Stimulated activated CD4-positive, alpha-beta T cell treated with anti-CD3 and anti-CD28 coated beads, Interleukin-12 subunit alpha, Interleukin-12 subunit beta, amount 100 ng/mL, for 24 hours (primary cell): ENCODE measurements at places on chromosomes 4 and X.

GRCh38 chrX:70421618-70422017 lies 1.5 kb upstream of the GDPD2 start:
- DNase-seq: no peak

GRCh38 chr4:86924811-86925210 lies 10.0 kb upstream of the AFF1 start:
- no peak for DNase-seq

DNA sequence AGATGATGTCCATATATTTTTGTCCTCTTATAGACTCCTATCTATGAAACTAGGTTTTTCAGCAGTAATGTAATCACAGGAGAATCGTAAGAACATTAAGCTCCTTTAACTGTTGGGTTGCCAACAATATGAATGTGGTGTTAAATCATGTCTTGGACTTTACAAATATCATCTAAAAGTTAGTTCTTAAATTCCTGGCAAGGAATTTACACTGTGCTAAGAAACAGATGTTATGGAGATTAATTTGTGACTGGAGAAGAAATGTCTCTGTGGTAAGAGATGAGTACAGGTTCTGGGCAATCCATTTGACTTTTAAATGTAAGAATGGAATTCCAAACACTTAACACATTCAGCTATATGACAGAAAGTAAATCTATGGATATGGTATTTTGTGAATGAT lies 34.6 kb downstream of the CNKSR2 start:
- DNase-seq: no peak

- DNase-seq: no peak
Observed at GRCh38 chr4:177802162-177802561, 359.9 kb upstream of the AGA start.

- no peak for DNase-seq
Observed at GRCh38 chrX:116272861-116273260, 102.3 kb downstream of the AGTR2 start.

GRCh38 chrX:131083510-131084142 lies 25.5 kb downstream of the ARHGAP36 start:
- no peak for DNase-seq

- DNase-seq: no peak
Observed at GRCh38 chrX:135643916-135644315, 69.5 kb upstream of the CT45A1 start.

GRCh38 chr4:139896091-139896604 lies 230.5 kb downstream of the MGST2 start:
- no peak for DNase-seq

- DNase-seq: no peak
Observed at GRCh38 chr4:80101792-80102116, 28.7 kb upstream of the ANTXR2 start.

DNA sequence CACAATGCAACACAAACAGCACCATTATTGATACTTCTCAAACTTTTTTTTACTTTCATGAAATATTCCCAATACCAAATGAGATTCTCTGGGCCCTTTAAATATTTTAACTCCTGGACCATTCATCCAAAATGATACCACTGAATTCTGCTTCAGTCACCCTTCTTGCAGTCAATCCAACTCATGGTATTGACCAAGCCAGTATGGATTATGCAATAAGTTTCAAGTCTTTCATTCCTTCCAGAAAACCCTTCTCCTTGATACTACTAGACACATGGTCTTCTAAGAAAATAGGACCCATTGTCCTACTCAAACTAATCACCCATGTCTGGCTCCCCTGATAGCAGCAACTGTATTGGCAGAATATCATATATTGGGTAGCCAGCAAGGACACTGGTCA lies 23.0 kb downstream of the ZNF721 start:
- no peak for DNase-seq

DNA sequence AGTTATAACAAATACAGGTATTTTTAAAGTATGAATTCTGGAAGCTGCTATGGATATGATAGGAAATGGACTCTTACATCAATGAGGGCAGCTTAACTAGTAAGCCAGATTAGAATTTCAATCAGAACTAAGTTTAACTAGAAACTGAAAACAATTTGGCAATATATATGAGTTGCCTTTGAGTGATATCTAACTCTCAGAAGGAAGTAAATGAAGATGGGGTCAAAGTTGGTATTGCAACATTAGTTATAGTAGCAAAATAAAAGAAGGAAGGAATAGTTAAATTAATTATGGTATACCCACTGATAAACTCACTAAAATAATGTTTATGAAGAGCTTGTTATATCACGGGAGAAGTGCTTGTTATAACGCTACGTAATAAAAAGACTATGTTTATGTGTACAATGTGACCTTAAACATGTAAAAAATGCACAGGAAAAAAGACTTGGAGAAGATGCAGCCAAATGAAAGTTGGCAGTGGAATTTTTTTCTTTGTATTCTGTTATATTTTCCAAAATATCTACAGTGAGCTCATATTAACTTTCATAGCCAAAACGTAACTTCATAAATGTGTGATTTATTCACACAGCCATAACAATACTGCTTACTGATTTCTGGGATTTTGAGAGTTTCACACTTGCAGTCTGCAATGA lies 34.5 kb downstream of the PHKA2 start:
- no peak for DNase-seq

DNA sequence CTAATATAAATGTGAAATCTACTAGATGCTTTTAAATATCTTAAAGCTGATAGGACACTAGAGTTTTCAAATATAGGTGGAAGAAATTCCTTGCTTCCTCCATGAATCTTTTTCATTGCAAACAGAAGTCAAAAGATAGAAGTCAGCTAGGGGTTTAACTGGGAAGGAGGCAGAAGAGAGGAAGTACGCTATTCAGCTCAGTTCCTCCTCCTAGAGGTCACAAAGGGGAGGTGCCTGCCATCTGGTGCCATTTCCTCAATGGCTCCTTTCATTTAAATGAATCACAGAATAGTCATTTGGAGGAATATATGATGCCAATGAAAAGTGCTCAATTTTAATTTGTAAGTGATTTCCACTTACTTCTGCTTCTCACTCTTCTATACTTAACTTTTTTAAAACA lies 8.5 kb downstream of the COL25A1 start:
- no peak for DNase-seq

GRCh38 chrX:150197388-150197787 lies 165.7 kb upstream of the MAMLD1 start:
- no peak for DNase-seq

GRCh38 chrX:8845060-8845459 lies 43.9 kb upstream of the FAM9A start:
- DNase-seq: no peak

- no peak for DNase-seq
Observed at GRCh38 chr4:132910229-132910748, 238.8 kb upstream of the PCDH10 start.

GRCh38 chrX:86047174-86047935 lies at the start of gene CHM:
TSS of gene CHM (minus strand) at chrX:86047558. CDS start at chrX:86047532, 26 bp downstream.
- DNase-seq: peak; percentile 18

- no peak for DNase-seq
Observed at GRCh38 chrX:94850811-94851210, 1176.8 kb downstream of the FAM133A start.

DNA sequence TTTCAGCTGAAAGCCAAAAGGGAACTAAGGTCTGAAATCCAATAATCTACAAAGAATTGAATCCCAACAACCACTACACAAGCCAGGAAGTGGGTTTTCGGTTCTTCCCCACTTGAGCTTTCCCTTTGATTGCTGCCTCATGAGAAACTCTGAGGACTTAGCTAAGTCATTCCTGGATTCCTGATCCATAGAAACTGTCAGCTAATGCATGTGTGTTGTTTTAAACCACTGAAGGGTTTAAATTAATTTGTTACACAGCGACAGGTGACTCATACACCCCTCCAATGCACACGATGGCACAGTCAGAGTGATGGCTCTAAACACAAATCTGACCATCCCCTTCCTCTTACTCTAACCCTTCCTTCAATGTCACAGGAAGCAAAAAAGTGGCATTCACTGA lies 282.9 kb downstream of the RAB28 start:
- no peak for DNase-seq

DNA sequence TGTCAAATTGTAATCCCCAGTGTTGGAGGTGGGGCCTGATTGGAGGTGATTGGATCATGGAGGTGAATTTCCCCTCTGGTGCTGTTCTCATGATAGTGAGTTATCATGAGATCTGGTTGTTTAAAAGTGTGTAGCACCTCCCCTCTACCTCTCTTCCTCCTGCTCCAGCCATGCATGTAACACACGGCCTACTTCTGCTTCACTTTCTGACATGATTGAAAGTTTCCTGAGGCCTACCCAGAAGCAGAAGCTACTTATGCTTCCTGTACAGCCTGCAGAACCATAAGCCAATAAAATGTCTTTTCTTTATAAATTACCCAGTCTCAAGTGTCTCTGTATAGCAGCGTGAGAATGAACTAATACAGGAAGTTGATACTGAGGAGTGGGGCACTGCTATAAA lies 61.7 kb upstream of the DDX60 start:
- no peak for DNase-seq

DNA sequence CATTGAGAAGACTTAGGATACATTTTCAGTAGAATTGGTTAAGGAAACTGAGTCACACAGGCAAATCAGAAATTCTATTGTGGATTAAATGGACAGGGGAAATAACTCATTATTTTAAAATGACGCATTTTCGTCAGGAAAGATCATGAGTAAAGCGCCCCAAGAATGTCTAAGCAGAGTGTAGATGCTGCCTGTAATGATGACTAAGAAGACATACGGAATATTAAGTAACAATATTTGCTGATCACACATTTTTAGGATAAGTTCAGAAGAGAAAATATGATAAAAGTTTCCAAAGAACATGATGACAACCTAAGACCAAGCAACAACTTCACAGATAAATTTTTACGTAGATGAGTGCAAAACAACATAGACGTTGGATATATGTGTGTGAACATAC lies 596.3 kb upstream of the TENM3 start:
- no peak for DNase-seq

DNA sequence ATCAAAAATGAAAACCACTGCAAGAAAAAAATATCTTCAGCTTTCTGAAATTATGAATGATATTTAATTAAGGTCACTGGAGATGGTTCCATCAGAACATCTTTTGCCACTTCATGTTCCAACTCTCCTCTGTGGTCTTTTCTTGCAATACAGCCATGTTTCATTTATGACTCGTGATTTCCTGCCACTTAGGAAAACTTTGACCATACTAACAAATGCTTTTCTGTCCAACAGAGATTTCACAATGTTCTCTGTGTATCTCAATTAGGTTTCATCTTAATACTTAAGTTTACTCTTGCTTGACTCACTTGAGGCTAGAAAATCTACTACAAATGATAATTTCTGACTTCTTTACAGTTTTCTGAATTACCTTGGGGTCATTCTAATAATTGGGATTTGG lies 330.9 kb downstream of the CXXC4 start:
- DNase-seq: no peak

GRCh38 chr4:82666970-82667665 lies 105.3 kb upstream of the TMEM150C start:
- DNase-seq: no peak

DNA sequence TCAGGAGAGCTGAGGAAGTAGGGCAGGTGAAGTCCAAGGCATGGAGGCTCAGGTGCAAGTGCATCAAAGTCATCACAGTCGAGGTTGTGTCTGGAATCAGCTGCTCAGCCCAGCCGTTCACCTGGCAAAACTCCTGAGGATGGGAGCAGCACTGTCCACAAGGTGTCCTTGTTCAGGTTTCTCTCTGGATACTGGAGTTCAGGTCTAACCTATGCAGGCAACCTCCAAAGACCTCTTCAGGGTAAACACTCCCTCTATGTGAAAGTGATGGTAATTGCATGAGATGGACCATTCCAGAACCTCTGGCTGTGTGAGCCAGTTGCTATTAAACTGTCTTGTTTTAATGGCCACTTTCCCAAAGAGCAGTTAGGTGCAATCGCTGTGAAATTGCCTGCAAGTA lies 120.2 kb upstream of the PSAPL1 start:
- no peak for DNase-seq

- DNase-seq: no peak
Observed at GRCh38 chr4:32789026-32789608, 2068.9 kb downstream of the PCDH7 start.

- DNase-seq: no peak
Observed at GRCh38 chr4:25441519-25442117, 64.6 kb downstream of the ANAPC4 start.

GRCh38 chr4:141686146-141686775 lies 49.9 kb downstream of the IL15 start:
- DNase-seq: no peak

- DNase-seq: no peak
Observed at GRCh38 chr4:141654098-141654497, 17.7 kb downstream of the IL15 start.

GRCh38 chr4:76554630-76555029 lies 119.6 kb downstream of the SHROOM3 start:
- DNase-seq: no peak

GRCh38 chr4:188403272-188403671 lies 264.0 kb downstream of the TRIML1 start:
- no peak for DNase-seq

GRCh38 chr4:14446904-14447303 lies 555.4 kb upstream of the CPEB2 start:
- no peak for DNase-seq

GRCh38 chr4:102061133-102061532 lies 270.6 kb downstream of the BANK1 start:
- no peak for DNase-seq

DNA sequence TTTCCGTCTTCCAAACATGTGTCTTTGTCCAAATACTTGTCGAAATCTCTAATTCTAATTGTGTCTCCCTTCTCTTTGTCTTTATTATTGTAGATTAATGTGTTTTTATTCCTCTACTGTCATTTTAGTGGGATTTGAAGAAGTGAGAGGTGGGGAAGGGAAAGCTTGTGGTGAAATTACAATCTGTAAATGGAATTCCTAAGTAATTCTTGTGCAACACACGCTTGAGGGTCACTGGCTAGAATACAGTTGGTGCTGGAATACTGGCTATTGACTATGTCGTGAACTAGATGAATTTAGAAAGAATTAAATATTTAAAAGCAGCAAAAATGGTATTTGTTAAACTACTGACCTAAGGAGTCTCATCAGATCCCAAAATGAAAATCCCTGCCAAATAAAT lies 10.7 kb upstream of the FNIP2 start:
- no peak for DNase-seq

DNA sequence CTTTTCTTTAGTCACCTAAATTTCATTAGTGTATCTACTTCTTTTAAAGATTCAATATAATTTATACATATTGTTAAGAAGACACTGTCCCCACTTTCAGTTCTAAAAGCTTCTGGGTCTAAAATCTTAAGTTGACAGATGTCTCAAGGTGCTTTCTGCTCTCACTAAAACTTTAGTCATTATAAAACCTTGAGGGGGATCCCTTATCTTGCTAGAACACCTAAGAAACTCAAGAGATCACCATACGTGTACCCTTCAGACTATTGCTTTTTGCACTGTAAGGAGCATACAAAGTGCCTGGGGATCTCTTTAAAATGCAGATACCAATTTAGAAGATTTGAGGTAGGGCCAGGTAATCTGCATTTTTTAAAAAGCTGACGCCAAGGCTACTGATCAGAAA lies 30.1 kb downstream of the CYBB start:
- DNase-seq: no peak

DNA sequence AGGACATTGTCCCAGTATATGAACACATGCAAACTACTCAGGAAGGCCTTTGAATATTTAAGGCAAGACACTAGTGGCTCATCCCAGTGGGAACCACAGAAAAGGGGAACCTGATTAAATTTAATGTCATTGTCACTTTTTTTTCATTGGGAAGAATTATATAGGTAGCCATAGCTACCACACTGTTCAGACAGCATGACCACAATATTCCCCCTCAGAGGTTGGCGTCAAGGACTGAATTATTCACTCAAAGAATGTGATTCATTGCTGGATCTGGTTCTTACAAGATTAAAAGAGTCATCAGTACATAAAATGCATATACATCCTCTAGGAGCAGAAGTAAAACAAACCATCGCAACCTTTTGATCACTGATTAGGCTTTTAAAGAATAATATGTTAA lies 92.0 kb upstream of the SMARCAD1 start:
- no peak for DNase-seq
